ELR (cell line): ENCODE measurements at places on chromosomes 6 and 20.

GRCh38 chr6:168919470-168920179, 334.0 kb downstream of the THBS2 start:
- DNase-seq, result no peak

- DNase-seq, result no peak
Measured at GRCh38 chr6:4178737-4179333, 43.5 kb upstream of the ECI2 start.

DNA sequence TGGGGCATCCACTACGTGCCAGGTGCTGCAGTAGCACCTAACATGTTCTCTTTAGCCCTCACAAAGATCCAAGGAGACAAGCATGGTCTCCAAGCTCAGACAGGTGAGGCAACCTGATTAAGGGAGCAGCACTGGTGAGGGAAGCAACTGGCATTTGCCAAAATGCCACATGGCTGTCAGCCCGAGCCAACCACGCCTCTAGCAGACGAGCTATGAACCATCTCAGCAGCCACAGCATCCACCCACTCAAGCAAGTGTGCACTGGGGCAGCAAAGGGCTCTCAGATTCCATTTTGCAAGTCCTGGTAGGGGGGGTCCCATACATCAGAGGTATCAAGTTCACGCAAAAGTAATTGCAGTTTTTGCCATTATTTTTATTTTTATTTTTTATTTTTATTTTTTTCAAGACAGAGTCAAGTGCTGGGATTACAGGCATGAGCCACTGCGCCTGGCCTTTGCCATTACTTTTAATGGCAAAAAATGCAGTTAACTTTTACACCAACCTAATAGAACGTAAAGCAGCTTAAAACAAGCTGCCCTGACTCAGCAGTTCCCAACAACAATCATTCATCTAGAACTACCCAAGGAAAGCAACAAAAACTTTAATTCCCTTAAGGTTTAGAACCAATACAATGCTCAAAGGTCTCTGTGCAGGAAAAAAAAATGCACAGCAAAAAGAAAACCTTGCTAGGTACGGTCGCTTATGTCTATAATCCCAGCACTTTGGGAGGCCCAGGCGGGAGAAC, 36.3 kb upstream of the SPDEF start:
- DNase-seq, result no peak

DNA sequence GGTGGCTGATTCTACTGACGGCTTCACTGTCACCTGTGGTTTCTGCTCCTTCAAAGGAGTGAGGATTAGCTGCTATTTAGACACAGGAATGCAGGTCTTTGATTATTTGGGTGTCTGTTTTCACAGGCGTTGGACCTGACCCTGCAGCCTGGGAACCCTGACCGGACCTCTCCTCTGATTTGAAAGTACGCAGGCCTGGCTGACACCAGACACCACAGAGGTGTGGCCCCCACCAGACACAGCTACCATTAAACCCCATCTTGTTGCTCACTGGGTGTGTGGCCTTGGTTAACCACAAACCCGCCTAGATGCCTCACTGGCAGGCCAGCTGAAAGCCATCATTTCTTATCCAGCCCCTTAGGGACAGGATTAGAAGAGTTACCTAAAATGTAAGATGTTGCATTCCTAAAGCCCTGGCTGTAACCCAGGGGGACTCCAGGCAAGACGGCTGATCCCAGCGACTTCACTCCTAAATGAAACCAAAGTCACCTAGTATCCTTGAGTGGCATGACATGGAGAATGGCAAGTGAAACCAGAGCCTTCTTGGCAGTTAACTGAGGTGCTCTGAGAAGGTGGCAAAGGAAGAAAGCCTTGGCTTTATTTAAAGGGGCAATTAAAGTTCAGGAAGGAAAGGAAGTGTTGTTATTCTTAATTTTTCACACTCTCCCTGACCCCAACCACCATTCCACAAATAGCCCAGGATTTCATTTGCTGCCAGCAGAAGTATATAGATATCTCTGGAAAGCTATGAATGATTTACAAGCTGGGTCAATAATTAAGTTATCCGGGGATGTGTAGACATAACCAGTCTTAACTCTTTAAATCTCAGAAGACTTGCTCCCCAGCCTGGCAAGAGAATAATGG, 169.9 kb downstream of the QRSL1 start:
- peak; percentile 75 for DNase-seq

DNA sequence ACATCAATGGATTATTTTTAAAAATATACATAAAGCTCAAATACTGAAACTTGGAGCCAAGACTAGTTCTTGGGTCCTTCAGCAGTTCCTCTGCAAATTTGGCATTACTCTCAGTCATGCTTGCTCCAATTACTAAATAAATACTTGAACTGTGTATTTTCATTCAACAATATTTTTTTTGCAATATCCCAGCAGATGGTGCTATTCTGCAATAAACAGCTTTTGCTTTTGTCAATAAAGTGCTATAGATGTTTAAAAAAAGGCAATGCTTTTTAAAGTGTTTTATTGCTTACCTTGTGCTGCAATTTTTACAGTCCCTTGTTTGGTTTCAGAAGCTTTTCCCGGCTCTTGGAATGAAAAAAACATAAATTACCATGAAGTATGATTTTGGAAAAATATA, 243.4 kb downstream of the TRDN start:
- DNase-seq, result peak; percentile 18

GRCh38 chr6:169188051-169188470, 65.6 kb downstream of the THBS2 start:
- no peak for DNase-seq

GRCh38 chr20:46178891-46179290, 60.8 kb downstream of the CD40 start:
- DNase-seq, result no peak

- DNase-seq, result no peak
Measured at GRCh38 chr6:18219591-18219990, 44.7 kb downstream of the DEK start.

GRCh38 chr20:33731693-33732165, at the start of gene ZNF341:
ZNF341 (plus strand) TSS chr20:33731996; CDS start chr20:33732022, 26 bp downstream.
- DNase-seq, result peak; percentile 92

GRCh38 chr20:671252-672030, 4.2 kb downstream of the SCRT2 start:
- DNase-seq, result no peak

DNA sequence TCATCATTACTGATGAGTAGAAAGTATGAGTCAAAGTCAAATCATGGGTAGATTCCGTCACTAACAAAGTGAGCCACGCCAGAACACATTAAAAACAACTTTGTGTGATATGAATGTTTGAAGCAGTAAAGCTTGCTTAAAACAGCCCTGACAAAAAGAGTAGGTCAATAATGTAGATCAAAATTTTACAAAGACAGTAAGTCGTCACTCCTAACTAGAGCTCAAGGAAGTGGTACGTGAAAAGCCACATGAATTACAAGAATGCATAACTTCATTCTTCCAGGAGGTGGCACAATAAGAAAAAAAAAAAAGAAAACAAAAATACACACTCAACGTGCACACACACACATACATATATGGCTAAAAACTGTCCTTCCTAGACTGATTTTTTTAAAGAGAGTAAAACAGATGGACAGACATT, 69.9 kb downstream of the HACE1 start:
- peak; percentile 72 for DNase-seq

GRCh38 chr6:119986934-119987549, 637.5 kb upstream of the MAN1A1 start:
- DNase-seq, result peak; percentile 1

DNA sequence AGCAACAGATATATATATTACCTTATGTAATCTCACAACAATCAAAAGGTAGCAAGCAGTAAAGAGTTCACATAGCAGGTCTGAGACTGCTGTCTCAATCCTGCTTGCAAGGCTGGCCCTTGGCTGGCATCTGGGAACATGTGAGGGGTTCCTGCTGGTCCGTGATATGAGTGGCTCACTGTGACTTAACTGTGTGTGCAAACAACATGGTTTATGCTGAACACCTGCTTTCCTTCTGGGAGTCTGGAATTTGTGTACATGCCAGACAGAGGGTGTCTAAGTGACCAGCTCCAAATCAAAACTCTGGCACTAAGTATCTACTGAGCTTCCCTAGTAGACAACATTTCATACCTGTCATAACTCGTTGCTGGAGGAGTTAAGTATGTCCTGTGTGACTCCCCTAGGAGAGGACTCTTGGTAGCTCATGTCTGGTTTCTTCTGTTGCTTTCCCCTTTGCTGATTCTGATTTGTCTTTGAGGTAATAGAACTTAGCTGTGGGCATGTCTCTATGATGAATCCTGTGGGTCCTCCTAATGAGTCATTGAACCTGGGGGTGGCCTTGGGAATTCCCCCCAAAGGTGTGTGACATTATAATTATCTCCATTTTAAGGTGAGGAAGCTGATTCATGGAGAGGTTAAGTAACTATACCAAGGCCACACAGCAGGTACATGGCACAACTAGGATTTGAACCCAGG, 131.6 kb upstream of the NEDD9 start:
- DNase-seq, result no peak

DNA sequence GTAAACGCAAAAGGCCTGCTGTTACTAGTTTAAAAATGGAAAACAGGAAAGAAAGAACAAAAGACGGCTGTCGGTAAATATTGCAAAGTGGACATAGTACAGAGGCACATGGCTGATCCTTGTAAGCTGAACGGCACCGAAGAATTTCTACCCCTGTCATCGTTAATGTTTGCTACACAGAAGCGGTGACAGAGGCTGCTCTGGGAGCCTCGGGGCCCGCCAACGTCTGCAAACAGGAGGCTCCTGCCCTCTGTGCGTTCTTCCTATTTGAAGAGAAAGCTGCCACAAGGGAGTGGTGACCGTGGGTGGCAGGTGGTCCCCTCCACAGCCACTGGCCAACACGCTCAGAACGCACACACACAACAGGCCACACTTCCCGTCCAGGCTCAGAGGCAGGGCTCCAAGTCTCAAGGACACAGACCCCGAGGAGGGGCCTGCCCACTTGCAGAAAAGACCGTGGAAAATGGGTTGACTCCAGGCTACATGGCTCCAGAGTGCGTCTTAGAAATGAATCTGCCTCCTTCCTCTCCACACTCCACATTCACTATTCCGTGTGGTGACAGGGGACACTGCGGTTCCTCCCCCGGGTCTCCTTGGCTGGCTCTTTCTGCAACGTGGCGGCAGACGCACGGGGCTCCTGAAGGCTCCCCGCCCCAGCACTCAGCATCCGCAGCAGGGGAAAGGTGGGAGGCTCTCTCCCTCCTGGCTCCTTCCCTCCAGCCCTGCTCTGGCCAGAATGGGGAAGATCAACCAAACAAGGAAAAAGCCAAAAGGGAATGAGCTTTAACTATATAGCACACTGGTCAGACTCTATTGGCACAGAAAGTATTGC, 64.5 kb downstream of the GMPR start:
- DNase-seq, result no peak

DNA sequence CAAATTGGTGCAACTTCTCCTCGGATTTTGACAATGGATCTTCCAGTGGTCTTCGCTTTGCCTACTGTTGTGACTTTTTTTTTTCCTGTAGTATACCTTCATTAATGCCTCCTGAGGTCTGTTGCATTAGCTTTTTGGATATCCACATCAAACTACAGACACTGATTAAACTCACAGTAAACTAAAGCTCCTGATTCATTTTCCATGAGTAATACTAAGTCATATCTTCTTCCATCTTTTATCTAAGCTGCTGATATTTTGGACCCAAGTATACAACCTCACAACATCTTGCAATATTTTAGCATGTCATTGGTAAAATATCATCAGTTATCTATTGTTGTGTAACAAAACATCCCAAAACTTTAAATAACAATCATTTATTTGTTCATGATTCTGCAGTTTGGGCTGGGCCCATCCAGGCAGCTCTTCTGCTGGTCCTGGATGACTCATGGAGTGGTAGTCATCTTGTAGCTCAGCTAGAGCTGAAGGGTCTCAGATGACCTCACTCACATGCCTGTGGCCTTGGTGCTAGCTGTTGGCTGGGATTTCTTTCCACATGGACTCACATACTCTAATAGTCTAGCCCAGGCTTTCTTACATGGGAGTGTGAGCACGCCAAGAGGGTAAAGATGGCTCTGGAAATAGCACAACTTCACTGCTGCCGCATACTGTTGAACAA, 78.3 kb upstream of the SRSF6 start:
- DNase-seq, result peak; percentile 94

GRCh38 chr20:53828682-53829254, 235.1 kb upstream of the ZNF217 start:
- DNase-seq, result peak; percentile 97
